Esophagus (tissue), 2 donors: ENCODE measurements at places on chromosomes 11 and 22. TPM values are rescaled to one million over a fixed set of nuclear protein-coding genes. Genes with fewer than 3 reads are reported as not detected.

The KRTAP5-10 gene
- polyA plus RNA-seq, result 0.05 TPM

The CARD18 gene
- polyA plus RNA-seq, result 3.0 TPM

The NTM gene
- 0.24 TPM for polyA plus RNA-seq

The CRYBB2 gene
- polyA plus RNA-seq, result 0.49 TPM

The DRD2 gene
- 0.05 TPM for polyA plus RNA-seq

The MAJIN gene
- polyA plus RNA-seq, result not detected

The ANO3 gene
- not detected for polyA plus RNA-seq

The LMO2 gene
- 12.3 TPM for polyA plus RNA-seq

The PRDM11 gene
- polyA plus RNA-seq, result 2.5 TPM

The RTN4R gene
- polyA plus RNA-seq, result 2.5 TPM

The PEX16 gene
- 29.1 TPM for polyA plus RNA-seq

The ASPHD2 gene
- 0.43 TPM for polyA plus RNA-seq

The MRPL40 gene
- 46.2 TPM for polyA plus RNA-seq

The BTBD18 gene
- polyA plus RNA-seq, result not detected

The LUZP2 gene
- polyA plus RNA-seq, result 0.20 TPM

The TSSC4 gene
- polyA plus RNA-seq, result 34.6 TPM

The RTN4RL2 gene
- 0.20 TPM for polyA plus RNA-seq

The ZNF214 gene
- 0.46 TPM for polyA plus RNA-seq

The SLC22A6 gene
- not detected for polyA plus RNA-seq

The LRRC56 gene
- polyA plus RNA-seq, result 1.7 TPM

The TTC36 gene
- polyA plus RNA-seq, result 0.18 TPM

The SAA4 gene
- polyA plus RNA-seq, result not detected

The FAM111B gene
- 3.1 TPM for polyA plus RNA-seq

The RIMBP3B gene
- polyA plus RNA-seq, result not detected

The C22orf31 gene
- 0.26 TPM for polyA plus RNA-seq

The UBQLN3 gene
- not detected for polyA plus RNA-seq

The PRODH gene
- 13.5 TPM for polyA plus RNA-seq

The OR51I1 gene
- polyA plus RNA-seq, result not detected

The SCGB1C1 gene
- not detected for polyA plus RNA-seq

The OR4C12 gene
- polyA plus RNA-seq, result not detected

The GGTLC2 gene
- not detected for polyA plus RNA-seq

The CXCR5 gene
- 0.11 TPM for polyA plus RNA-seq

The TMEM258 gene
- polyA plus RNA-seq, result 90.3 TPM

The ROBO3 gene
- 20.6 TPM for polyA plus RNA-seq

The PAMR1 gene
- polyA plus RNA-seq, result 0.31 TPM

The C11orf87 gene
- polyA plus RNA-seq, result not detected

The SLC22A9 gene
- not detected for polyA plus RNA-seq

The YDJC gene
- polyA plus RNA-seq, result 31.4 TPM

The FXYD2 gene
- 1.0 TPM for polyA plus RNA-seq

The EXPH5 gene
- 3.4 TPM for polyA plus RNA-seq

The C22orf42 gene
- not detected for polyA plus RNA-seq

The ARHGAP8 gene
- 7.2 TPM for polyA plus RNA-seq

The NAGA gene
- 6.9 TPM for polyA plus RNA-seq

The CLMP gene
- polyA plus RNA-seq, result 2.9 TPM

The DCDC1 gene
- polyA plus RNA-seq, result 0.02 TPM

The LRRC51 gene
- 3.1 TPM for polyA plus RNA-seq

The EIF3M gene
- 283 TPM for polyA plus RNA-seq

The OR51B5 gene
- polyA plus RNA-seq, result not detected

The CASP12 gene
- 0.22 TPM for polyA plus RNA-seq

The CARD16 gene
- polyA plus RNA-seq, result 21.9 TPM

The OR51B4 gene
- not detected for polyA plus RNA-seq

The SCN2B gene
- 0.06 TPM for polyA plus RNA-seq

The HSPB2 gene
- polyA plus RNA-seq, result 2.0 TPM

The NR1H3 gene
- 10.9 TPM for polyA plus RNA-seq

The FBXO7 gene
- 33.5 TPM for polyA plus RNA-seq
